Daoy (cell line): ENCODE measurements at places on chromosomes 3 and 15.

DNA sequence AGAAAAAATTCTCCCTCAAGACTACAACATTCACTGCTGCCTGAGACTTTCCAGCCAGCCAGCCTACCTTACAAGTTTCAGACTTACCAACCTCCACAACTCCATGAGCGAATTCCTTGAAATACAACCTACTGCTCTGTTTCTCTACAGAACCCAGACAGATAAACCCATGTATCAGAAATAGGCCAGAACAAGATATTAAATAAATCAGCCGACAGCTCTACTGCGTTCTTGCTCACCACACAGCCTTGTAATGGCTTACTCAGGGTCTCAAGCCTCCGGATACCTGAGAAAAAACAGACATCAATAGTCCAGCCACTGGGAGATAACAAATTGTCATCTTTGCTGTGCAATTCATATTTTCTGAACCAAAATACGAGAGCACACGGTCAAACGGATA, 43.6 kb upstream of the LIPC start:
- no peak for DNase-seq

DNA sequence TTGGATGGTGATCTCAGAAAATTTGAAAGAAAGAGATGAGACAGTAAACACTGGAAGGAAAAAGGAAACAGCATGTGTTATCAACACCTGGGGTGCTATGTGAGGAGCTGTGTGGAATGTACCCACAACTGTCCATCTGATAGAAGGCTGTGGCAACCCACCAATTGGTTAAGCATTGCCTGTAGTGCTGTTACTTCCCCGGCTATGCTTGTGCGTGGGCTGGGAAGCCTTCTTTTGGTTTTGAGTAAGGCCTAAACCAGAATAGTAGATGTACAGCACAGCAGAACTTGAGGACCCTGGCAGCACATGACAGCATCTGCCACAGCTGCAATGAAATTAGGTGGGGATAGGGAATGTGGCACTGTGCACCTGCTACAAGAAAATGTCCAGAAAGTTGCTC, 184.5 kb downstream of the FHIT start:
- DNase-seq, result no peak

GRCh38 chr15:88627463-88627862, 6.3 kb downstream of the AEN start:
- DNase-seq, result no peak

GRCh38 chr3:106678657-106679390, 698.4 kb upstream of the CCDC54 start:
- DNase-seq, result no peak

GRCh38 chr3:14885307-14885706, 62.1 kb upstream of the NR2C2 start:
- peak; percentile 30 for DNase-seq

DNA sequence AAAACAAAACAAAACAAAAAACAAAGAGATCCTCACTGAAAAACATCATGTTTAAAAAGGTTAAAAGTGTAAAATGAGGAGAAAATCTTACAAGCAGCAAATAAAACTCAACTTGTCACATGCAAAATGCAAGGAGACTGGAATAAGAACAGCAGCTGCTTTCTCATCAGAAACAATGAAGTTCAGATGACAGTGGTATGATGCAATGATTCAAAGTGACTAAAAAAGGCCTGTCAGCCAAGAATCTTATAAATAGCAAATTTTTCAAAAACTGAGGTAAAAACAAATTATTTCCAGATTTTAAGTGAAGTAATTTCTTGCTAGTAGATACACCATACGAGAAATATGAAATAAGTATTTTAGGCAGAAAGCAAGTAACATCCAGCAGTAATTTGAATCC, 68.6 kb upstream of the EPHA3 start:
- no peak for DNase-seq

DNA sequence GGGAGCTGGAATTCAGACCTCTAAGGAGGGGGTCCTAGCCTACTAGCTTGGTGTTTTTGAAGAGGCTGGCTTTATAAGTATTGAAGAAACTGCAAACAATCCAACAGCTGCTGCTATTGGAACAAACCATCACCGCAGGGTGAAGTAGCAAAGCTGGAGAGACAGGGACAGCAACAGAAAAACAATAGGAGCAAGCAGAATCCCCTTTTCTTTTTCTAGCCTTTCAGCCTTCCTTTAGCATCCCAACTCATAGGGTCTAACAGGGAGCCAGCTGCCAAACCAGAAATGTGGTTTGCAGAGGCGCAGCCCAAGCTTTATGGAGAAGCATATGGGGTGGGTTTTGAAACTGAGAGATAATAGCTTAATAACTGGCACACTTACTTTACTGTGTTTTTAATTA, 106.2 kb upstream of the CHMP2B start:
- no peak for DNase-seq

DNA sequence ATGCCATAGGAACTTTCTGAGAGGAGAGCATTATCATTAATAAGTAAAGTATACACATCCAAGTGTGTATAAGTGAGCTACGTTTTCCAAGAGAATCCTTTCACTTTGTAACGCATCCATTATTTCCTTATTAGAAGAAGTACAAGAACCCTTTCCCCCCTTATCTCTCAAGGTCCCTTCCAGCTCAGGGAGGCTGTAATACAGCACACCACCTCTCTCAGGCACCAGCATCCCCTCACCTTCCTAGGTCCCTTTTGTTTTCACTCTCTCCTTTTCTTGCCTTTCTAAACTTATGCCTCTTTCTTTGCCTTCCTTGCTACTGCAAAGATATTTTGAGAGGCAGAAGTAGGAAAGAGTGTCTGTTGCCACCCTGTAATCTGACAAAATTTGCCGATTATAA, 446.0 kb downstream of the GRM7 start:
- no peak for DNase-seq

DNA sequence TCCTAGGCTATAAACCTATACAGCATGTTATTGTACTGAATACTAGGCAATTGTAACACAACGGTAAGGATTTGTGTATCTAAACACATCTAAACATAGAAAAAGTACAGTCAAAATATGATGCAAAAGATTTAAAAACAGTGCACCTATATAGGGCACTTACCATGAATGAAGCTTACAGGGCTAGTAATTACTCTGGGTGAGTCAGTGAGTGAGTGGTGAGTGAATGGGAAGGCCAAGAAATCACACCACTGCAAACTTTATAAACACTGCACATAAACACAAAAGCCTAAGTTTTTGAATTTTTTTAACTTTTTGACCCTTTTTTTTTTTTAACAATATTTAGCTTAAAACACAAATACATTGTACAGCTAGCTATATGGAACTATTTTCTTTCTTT, 204.7 kb upstream of the CTNNB1 start:
- no peak for DNase-seq

- DNase-seq, result peak; percentile 25
Measured at GRCh38 chr3:9897408-9898372, 5.0 kb upstream of the IL17RE start.

- no peak for DNase-seq
Measured at GRCh38 chr3:197567904-197568681, 12.3 kb upstream of the BDH1 start.

DNA sequence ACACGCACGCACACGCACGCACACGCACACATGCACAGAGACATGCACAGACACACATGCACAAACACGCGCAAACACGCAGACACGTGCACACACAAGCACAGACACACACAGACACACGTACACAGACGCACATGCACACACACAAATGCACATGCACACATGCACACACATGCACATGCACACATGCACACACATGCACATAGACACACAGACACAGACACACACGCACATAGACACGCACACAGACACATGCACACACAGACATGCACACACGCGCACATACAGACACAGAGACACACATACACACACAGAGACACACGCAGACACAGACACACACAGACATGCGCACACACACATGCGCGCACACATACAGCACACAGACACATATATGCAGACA, 26.4 kb upstream of the PIGZ start:
- DNase-seq, result no peak

DNA sequence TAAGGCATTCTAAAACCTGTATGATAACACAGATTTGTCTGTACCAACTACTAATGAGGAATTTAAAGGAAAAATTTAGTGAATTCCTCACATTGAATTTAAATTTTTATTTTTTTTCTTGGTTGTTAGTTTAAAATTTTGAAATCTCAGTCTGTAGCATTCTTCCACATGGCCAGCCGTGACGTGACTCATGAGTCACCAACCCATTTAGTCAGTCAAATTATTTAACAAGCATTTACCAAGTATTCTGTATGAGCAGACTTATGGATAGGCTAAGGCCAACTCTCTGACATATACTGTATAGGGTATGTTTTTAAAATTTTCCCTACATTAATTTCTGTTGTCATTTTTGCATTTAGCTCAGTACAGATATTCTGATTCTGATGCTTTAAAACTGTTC, 112.9 kb downstream of the CNTN4 start:
- no peak for DNase-seq

GRCh38 chr3:189778340-189778950, 147.3 kb downstream of the TP63 start:
- DNase-seq, result no peak

GRCh38 chr3:17187589-17188184, 302.9 kb downstream of the PLCL2 start:
- no peak for DNase-seq

- peak; percentile 41 for DNase-seq
Measured at GRCh38 chr15:100189849-100190248, 151.9 kb downstream of the ADAMTS17 start.

DNA sequence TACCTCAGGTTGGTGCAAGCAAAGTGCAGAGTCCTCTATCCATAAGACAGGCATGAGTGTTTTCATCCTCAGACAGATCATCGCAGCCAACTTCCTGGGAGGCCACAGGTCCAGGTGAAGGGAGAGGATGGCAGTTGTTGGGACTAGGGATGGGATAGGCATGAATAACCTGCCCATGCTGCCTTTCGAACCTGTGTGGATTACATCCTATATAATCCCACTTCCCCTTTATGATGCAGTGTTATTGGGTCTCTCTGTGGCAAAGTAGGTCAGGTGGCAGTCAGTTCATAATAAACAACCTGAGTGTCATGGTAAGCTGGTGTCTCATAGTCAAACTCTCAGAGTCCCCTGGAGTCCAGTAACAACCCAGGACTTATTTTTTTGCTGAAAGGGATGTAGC, 40.4 kb downstream of the CCR3 start:
- no peak for DNase-seq

DNA sequence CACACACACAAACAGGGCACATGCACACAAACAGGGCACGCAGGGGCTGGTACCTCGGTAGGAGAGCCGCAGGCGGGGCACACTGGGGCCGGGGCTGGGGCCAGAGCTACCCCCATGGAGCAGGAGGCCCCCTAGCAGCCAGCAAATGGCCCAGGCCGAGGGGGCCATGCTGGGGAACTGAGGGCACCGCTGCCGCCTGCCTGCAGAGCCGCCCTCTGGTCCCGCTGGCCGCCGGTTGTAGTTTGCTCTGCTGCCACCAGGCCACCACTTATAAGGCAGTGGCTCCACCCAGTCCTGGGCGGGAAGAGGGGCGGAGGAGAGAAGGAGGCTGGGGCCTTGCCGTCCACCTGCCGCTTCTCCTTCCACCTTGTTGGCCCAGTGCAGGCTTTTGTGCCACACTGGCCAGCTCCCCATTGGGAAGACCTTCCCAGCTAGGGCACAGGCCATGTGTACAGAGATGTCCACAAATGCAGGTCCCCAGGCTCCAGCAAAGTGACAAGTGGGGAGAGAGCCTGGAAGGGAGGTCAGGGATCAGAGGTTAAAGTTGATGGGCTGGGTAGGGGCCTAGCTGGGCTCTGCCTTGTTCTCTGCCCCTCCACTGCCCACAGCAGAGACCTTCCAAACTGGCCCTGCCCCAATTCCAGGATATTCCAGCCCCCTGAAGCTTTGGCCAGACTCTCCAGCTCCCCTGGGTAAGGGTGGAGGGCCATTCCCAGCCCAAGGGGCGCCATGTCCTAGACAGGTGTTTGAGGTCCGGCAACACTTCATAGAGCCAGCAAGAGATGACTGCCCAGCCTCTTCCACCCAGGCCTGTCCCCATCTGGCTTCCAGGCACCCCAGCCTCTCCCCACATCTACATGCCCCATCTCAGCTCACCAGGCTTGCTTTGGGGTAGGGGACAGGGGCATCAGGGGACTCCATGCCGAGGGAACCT, at the start of gene SEMA3G:
Gene SEMA3G (minus strand): TSS at position 244 of the 934 bp plus-strand sequence. CDS start 76 bp downstream, at position 168.
- DNase-seq, result peak; percentile 67

DNA sequence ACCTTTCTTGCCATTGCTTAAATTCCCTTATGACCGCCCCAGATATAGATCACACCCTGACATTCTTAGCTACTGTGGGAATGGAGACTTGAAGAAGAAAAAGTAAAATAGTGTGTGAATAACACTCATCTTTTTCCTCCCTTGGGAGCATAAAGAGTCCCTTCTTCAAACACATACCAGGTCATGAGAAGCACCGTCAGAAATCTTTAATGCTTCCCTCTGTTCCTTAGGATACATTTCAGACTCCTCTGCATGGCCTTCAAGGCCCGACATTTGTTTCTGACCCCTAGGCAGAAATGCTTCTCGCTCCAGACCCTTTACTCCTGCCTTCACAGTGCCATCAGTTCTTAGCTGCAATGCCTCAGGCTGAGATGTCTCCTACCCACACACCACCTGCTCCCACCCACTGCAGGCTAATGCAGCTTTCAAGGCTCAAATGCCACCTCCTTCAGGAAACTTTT, 143.8 kb upstream of the IL12A start:
- DNase-seq, result no peak

GRCh38 chr15:42119446-42119760, 25.0 kb upstream of the PLA2G4D start:
- DNase-seq, result no peak

- no peak for DNase-seq
Measured at GRCh38 chr3:13013994-13014754, 59.1 kb downstream of the IQSEC1 start.

GRCh38 chr3:161496508-161496907, at the start of gene OTOL1:
Gene OTOL1, plus strand, starts transcription at chr3:161496808. Its CDS starts 0 bp downstream, at chr3:161496808.
- DNase-seq, result no peak

- no peak for DNase-seq
Measured at GRCh38 chr3:171976526-171976925, 62.9 kb upstream of the FNDC3B start.

DNA sequence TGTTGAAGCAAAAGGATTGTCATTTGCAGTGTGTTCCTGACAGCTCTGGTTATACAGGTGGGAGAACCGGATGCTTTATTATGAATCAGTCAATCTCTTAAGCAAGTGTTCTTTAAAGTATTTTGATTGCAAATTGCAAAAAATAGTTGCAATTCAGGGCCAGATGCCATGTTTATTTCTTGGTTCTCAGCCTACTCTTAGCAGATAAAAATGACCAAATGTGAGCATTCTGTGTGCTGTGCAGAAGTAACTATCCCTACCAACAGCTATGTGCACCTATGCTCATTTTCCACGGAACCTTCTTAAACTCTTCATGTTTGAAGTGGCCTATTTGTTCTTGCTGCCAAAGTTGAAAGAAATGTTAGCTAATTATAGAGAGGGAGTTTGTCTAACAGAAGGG, 262.3 kb upstream of the RASGRP1 start:
- DNase-seq, result no peak
